ENCODE measurements at places on chromosomes 12 and 14.

DNA sequence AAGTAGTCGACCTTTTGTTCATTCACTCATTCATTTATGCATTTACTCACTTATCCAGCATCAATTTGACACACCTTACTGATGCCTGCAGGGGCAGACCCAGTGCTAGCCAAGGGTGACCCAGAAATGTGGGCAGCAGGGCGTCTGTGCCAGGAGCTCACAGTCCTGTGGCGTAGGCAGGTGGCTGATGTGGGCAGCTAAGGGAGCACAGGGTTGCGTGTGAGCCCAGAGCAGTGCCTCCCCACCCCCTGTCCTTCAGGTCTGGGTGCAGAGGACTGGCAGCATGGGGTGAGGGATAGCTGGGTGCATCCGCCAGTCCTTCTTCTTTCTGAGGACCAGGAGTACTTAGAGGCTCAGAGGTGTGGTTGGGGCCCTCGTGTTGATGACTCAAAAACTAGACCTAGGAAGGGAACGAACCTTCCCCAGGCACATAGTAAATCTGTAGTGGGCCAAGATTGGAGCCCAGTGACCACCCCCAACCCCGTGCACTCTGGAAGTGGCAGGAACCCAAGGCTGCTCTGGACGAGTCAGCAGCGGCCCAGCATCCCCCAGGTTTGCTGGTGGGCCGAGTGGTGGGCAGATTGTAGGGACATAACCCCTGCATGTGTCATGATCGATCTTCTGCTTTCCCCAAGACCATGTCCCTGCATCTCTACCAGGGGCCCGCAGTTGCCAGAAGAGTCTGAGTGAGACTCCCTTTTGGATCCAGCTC, 63.9 kb downstream of the BEGAIN start:
- DNase-seq: no peak

GRCh38 chr12:53766881-53767280, 15.1 kb upstream of the CISTR start:
- no peak for DNase-seq

GRCh38 chr12:91043408-91043807, 14.4 kb downstream of the KERA start:
- no peak for DNase-seq

- DNase-seq: peak; percentile 20
Observed at GRCh38 chr12:69879007-69879960, 54.3 kb downstream of the MYRFL start.

Measured in NCI-H1092 (cell line).